ENCODE measurements at places on chromosomes 2 and 18.

DNA sequence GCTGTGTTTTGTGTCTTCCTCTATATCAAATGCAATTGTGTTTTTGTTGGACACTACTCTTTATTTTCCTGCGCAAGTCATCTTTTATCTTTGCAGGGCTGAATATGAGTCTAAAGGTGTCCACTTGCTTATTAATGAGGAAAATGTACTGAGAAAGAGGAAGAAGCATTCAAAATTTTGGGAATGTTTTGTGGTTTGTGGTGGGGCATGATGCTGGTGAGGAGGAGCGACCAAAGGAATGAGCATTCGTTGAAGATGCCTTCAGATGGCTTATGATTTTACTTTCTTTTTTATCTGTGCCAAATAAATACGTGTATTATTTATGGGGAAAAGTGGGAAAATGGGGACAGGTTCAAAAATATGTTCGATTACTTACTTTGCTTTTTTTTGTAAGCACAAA lies 63.9 kb upstream of the SMIM21 start:
- DNase-seq, result no peak

GRCh38 chr18:32767400-32767799 lies 5.4 kb downstream of the KLHL14 start:
- no peak for DNase-seq

DNA sequence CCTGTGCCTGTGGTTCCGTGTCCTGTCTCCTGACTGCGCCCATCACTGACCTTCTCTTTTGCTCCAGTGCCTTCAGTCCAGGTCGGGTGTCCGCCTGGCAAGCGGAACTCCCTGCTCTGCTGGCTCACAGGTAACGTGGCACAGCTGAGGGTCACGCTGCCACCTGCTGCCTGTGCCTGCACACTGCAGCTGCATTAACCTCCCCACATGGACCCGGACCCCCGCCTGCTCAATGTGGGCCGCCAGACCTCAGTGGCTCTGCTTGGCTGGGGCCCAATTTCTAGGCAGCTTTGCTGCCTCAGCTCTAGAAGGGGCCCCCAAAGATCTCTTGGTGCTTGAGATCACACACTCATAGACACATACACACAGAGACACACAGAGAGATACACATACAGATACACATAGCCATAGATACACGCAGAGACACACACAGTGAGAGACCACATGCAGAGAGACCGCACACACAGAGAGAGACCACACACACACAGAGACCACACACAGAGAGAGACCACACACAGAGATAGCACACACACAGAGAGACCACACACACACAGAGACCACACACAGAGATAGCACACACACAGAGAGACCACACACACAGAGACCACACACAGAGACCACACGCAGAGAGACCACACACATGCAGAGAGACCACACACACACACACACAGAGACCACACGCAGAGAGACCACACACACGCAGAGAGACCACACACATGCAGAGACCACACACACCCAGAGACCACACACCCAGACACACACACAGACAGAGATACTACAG lies 14.9 kb upstream of the CNNM3 start:
- DNase-seq, result peak; percentile 36

DNA sequence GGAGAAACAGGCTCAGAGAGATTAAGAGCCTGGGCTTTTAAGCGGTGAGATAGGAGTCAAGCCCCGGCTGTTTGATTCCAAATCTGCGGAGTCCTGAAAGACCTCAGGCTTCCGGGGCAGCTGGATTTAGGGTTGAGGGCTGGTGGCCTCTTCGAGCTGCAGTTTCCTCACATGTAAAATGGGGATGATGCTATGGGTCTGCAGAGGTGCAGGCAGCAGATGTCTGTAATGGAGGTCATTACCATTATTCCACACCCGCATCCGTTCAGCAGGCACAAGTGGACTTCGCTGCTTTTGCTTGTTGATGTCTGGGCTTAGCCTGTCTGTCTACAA lies 175.6 kb upstream of the HS6ST1 start:
- DNase-seq, result no peak

GRCh38 chr2:46297546-46298271 lies 502 bp downstream of the EPAS1 start:
- peak; percentile 59 for DNase-seq

All from MG63 (cell line).